GM04503 (cell line): ENCODE measurements at places on chromosomes 11 and 22.

GRCh38 chr22:19810381-19811201 is 44.1 kb downstream of the GNB1L start:
- peak; percentile 70 for DNase-seq

- no peak for DNase-seq
These were observed 56.2 kb downstream of the SLC22A12 start for GRCh38 chr11:64647019-64647779.

GRCh38 chr11:125275905-125276618 is 111.5 kb downstream of the PKNOX2 start:
- DNase-seq: peak; percentile 3

- no peak for DNase-seq
These were observed 16.9 kb upstream of the TMPRSS6 start for GRCh38 chr22:37126383-37126782.

DNA sequence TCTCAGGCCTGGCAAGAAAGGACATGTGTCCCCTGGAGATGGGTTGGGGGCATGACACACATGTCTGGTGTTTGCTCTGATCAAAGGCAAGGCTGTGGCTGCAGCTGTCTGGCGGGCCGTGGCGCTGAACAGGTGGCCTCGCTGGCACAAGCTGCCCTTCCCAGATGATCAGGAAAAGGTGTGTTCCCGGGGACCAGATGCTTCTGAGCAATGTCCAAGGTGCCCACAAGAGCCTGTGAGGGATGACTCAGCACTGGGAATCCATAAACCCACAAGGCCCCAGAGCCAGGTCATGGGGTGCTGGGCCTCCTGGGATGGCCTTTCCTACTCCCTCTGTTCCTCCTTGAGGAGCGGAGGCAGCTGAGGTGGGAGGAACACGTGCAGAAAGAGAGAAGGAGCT is 9.7 kb upstream of the LRP5 start:
- no peak for DNase-seq

GRCh38 chr11:113082341-113082955 is 121.2 kb downstream of the NCAM1 start:
- no peak for DNase-seq

GRCh38 chr11:71499125-71499524 is 27.9 kb upstream of the KRTAP5-7 start:
- DNase-seq: no peak

GRCh38 chr11:17414992-17415391 is 26.5 kb upstream of the KCNJ11 start:
- DNase-seq: no peak

GRCh38 chr11:93775289-93775688 is 8.8 kb upstream of the MED17 start:
- no peak for DNase-seq

GRCh38 chr11:2898366-2899079 is 12.9 kb upstream of the CDKN1C start:
- DNase-seq: peak; percentile 54

- DNase-seq: no peak
These were observed 12.8 kb downstream of the DGCR2 start for GRCh38 chr22:19109198-19110063.

GRCh38 chr11:85884581-85885021 is 29.4 kb downstream of the CCDC83 start:
- no peak for DNase-seq

DNA sequence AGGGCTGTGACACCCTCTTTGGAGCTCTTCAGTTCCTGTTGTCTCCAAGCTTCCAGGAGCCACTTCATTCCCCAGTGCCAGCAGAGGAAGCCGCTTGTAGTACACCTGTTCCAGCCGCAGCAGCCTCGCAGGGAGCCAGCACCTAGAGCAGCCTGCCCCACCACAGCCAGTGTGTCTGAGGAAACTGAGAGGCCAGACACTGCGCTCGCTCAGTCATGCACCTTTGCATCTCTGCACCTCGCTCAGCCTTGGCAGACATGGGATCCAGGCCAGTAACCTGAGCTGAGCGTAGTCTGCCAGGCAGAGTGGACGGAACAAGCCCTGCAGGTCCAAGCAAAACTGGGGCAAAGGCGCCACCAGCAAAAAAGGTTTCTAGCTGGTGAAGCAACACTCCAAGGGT is 1072.1 kb downstream of the JRKL start:
- DNase-seq: no peak
